ENCODE measurements at places on chromosomes 16 and 17.

DNA sequence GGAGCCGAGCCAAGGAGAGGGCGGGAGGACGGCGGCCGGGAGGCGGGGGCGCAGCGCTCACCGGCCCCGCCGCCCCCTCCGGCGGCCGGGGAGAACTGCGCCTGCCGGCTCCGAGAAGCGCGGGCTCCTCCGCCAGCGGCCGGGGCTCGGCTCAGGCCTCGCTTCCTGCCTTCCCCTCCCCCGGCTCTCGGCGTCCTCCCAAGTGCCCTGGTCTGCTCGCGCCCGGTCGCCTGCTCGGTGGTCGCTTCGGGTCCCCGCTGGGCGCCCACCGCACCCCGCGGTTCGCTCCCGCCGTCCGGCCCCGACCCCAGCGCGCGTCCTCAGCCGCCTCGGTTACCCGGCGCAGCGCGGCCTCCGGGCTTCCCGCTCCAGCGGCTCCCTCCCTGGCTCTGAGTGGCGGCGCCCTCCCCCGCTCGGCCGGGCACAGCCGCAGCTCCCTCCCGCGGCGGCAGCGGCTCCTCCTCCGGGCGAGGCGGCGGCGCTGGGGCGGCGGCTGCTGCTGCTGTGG is 313 bp downstream of the UBTF start:
- peak; percentile 76 for DNase-seq

- DNase-seq: no peak
Observed at GRCh38 chr17:8292639-8293395, 2.4 kb downstream of the SLC25A35 start.

DNA sequence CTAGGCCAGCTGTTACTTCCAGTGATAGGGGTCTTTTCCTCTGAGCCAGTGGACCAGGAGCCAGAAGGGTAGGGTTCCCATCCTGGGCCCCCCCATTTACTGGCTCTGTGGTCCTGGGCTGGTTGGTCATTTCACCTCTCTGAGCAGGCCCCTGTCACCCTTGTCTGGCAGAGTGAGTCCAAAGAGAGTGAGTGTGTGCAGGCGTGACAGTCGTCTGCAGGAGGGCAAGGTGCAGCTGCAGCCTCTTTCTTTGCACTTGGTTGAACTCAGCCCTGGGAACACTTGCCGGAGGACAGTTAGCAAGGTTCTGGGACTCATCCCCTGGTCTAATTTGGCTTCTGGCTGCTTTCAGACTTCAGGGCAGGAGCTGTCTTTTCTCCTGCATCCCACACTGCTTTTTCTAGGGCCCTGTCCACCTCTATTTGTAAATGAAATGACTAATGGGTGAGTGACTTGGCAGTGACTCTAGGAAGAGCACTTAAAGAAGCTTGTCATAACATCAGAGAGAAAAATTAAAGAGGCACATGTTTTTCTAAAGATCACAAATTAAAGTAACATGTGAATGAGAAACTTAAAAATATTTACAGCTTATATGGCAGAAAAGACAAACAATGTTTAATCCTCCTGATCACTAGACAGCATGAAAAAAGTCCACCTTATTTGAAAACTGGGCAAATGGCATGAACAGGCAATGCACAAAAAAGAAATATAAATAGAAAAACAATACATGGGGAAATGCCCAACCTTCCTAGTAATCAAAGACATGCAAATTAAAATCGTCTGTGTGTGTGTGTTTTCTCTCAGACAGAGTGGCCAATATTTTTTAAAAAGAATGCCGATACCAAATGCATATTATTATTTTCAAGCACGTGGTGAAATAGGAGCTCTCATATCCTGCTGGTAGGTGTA is 137.5 kb downstream of the NTN1 start:
- no peak for DNase-seq

DNA sequence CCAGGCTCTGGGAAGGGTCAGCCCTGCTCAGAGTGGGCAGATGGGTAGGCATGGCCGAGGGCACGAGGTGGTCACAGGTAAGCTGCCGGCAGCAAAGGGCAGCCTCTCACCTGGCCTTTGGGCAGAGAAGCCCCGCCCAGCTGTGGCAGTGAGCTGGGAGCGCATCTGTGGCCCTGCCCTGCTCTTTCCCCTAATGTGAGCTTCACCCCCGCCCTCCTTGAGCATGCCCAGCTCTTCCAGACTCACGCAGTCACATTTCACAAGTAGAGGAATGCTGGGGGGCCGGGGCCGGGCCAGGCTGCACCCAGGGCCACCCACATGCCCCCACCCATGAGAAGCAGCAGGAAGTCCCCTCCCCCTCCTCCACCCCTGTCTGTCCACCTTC is 40.7 kb upstream of the SLC38A10 start:
- DNase-seq: no peak

Measured in EL (cell line).